ENCODE measurements at places on chromosomes 4 and X. TPM values are rescaled to one million over a fixed set of nuclear protein-coding genes. Genes with fewer than 3 reads are reported as not detected.

CSAG2 gene
- not detected for polyA plus RNA-seq

PCDH19 gene
- 2.6 TPM for polyA plus RNA-seq

FREM3 gene
- not detected for polyA plus RNA-seq

RBMXL3 gene
- not detected for polyA plus RNA-seq

CXXC4 gene
- 2.1 TPM for polyA plus RNA-seq
